Bronchus fibroblast of lung (primary cell): ENCODE measurements at places on chromosomes 2 and 18. TPM values are rescaled to one million over a fixed set of nuclear protein-coding genes. Genes with fewer than 3 reads are reported as not detected.

The HOXD10 gene
- not detected in 2 replicates for total RNA-seq

The COL4A3 gene
- total RNA-seq, result under 0.01 TPM in 1 of 2 replicates, not detected in the other

The NOSTRIN gene
- total RNA-seq, result under 0.01 TPM in 1 of 2 replicates, not detected in the other

The XDH gene
- total RNA-seq, result 0.17 and 0.30 TPM in 2 replicates

The CABLES1 gene
- total RNA-seq, result 1.5 and 1.8 TPM in 2 replicates
